ENCODE measurements at places on chromosomes 7 and 10. TPM values are rescaled to one million over a fixed set of nuclear protein-coding genes. Genes with fewer than 3 reads are reported as not detected.

DNA sequence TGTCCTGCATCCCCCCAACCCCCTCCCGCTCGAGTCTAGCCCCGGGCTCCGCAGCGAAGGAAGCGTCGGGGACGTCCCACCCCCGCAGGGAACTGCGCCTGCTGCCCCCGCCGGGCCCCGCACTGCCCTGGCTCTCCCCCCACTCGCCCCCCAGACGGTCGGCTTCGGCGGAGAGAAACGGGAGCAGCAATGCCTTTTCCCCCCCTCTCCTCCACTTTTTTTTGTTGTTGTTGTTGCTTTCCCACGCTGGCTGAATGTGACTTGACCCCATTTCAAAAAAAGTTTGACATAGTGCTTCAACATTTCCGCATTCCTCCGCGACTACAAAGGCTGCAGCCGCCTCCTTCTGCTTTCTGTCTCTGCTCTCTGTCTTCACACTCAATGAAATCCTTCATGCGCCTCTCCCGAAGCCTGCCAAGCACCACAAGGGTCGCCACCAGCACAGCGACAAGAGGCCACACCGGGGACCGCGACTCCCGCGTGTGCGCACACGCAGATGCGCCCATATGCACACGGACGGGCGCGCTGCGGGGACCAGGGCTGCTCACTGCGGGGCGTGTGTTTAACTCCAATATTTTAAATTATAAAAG is 1.0 kb downstream of the CDK6 start:
- H3K27ac ChIP-seq: peak overlapping the region; percentile 100
- peak; percentile 86 for DNase-seq
- peaks cover 29% of the 10 kb centered on the region for H3K4me1 ChIP-seq
- peaks cover 47% of the 10 kb centered on the region for H3K36me3 ChIP-seq

- H3K27me3 ChIP-seq: peaks cover 6% of the 10 kb centered on the region
- DNase-seq: no peak
- H3K4me3 ChIP-seq: no peak overlapping the region
- no peaks in the 10 kb centered on the region for H3K4me1 ChIP-seq
- H3K36me3 ChIP-seq: no peaks in the 10 kb centered on the region
Measured at GRCh38 chr10:117761695-117762094, 219.1 kb downstream of the EMX2 start.

Gene ADIRF
- not detected for total RNA-seq

DNA sequence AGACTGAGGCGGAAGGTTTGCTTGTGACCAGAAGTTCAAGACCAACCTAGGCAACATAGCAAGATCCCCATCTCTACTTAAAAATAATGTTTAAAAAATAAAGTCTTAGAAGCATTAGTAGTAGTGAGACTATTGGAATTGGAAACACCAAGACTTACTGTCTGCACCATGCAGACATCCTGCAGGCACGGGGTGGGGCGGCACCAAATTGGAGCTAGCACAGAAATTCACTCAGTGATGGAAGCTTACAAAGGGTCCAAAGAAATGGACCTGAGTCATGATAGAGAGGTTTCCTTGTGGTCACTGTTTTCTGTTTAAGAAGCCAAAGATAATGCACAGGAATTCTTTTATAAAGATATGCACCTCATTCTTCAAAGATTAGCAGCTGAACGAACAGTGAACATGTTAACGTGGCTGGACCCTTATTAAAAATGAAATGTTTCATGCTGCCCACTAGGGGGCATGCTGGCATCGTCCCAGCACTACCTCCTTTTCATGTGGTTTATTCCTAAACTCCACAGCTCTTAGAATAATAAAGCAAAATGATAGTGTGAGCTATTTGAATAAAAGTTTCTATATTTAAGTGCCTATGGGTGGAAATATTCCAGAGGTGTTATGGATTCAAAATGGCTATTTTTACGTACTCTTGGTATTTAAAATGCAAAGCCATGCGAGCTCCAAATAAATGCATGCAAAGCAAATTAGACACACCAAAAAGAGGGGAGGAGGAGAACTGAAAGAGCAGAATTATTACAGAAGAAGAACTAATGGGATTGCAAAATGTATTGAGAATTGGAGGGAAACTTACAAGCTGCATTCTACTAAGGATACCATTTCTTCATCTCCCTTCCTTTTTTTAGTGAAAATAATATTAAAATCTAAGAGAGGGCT is 28.6 kb downstream of the PDSS1 start:
- H3K4me3 ChIP-seq: no peak overlapping the region
- peak; percentile 80 for DNase-seq
- no peaks in the 10 kb centered on the region for H3K27me3 ChIP-seq
- H3K36me3 ChIP-seq: peaks cover 41% of the 10 kb centered on the region

Gene SVOPL
- total RNA-seq: not detected

Gene PRLHR
- total RNA-seq: not detected

- peaks cover 10% of the 10 kb centered on the region for H3K27me3 ChIP-seq
- no peak for DNase-seq
- H3K4me3 ChIP-seq: no peak overlapping the region
- H3K27ac ChIP-seq: no peak overlapping the region
- no peaks in the 10 kb centered on the region for H3K36me3 ChIP-seq
- no peaks in the 10 kb centered on the region for H3K4me1 ChIP-seq
Measured at GRCh38 chr10:86186633-86187032, 180.0 kb downstream of the GRID1 start.

- no peak for DNase-seq
- H3K27ac ChIP-seq: no peak overlapping the region
- no peak overlapping the region for H3K4me3 ChIP-seq
- H3K4me1 ChIP-seq: peaks cover 2% of the 10 kb centered on the region
- no peaks in the 10 kb centered on the region for H3K36me3 ChIP-seq
Measured at GRCh38 chr7:2008936-2009540, 223.7 kb downstream of the MAD1L1 start.

Gene ABCB4
- total RNA-seq: not detected

GRCh38 chr7:21334906-21335305 is 93.0 kb upstream of the SP4 start:
- DNase-seq: peak; percentile 32
- H3K4me3 ChIP-seq: no peak overlapping the region
- H3K27me3 ChIP-seq: no peaks in the 10 kb centered on the region
- H3K4me1 ChIP-seq: peaks cover 31% of the 10 kb centered on the region

DNA sequence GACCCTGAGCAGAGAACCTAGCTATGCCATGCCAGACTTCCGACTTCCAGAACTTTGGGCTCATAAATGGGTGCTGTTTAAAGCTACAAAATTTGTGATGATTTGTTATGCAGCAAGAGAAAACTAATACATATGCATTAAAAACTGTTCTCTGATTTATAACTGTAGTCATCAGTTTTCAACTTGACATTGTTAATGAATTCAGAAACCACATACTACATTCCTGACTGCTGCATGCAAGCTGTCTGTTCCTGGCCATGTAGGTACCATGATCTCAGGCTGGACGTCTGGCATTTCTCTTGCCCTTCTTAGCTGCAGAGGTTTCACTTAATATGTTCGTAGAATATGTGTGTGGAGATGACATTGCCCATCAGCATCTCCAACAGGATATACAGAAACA is 28.4 kb downstream of the MKX start:
- no peaks in the 10 kb centered on the region for H3K36me3 ChIP-seq
- no peak overlapping the region for H3K27ac ChIP-seq
- peaks cover 28% of the 10 kb centered on the region for H3K27me3 ChIP-seq
- DNase-seq: no peak

GRCh38 chr10:35707642-35708425 is 65.7 kb upstream of the FZD8 start:
- no peak overlapping the region for H3K27ac ChIP-seq
- no peak for DNase-seq
- H3K4me1 ChIP-seq: no peaks in the 10 kb centered on the region
- no peaks in the 10 kb centered on the region for H3K27me3 ChIP-seq

- DNase-seq: no peak
- no peak overlapping the region for H3K4me3 ChIP-seq
Measured at GRCh38 chr7:82235713-82236112, 207.9 kb downstream of the CACNA2D1 start.

- DNase-seq: no peak
- H3K4me3 ChIP-seq: no peak overlapping the region
- no peaks in the 10 kb centered on the region for H3K4me1 ChIP-seq
- H3K27me3 ChIP-seq: no peaks in the 10 kb centered on the region
Measured at GRCh38 chr10:20688797-20689544, 208.1 kb downstream of the NEBL start.

- no peak for DNase-seq
- peaks cover 8% of the 10 kb centered on the region for H3K4me1 ChIP-seq
Measured at GRCh38 chr10:71214641-71215559, 2.5 kb downstream of the UNC5B start.
